Fibroblast of villous mesenchyme (primary cell): ENCODE measurements at places on chromosomes 11 and 22.

DNA sequence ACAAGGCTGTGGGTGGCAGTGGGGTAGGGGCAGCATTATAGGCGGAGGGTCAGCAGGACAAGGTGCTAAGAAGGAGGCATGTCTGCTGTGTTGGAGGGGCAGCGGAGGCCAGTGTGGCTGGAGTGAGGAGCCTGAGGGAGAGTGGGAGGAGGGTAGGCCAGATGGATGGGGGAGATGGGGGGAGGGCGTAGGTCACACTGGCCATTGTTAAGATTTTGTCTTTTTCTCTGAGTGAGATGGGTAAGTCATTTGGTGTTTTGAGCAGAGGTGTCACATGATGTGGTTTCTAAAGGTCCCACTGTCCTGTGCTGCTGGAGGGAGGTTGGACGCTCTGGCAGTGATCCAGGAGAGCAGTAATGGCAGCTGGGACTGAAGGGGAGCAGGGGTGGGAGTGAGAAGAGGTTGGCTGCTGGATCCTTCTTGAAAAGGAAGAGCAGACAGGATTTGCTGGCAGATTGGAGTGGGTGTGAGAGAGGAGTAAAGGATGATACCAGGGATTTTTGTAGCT lies 9.8 kb downstream of the PPP6R3 start:
- no peak for DNase-seq

DNA sequence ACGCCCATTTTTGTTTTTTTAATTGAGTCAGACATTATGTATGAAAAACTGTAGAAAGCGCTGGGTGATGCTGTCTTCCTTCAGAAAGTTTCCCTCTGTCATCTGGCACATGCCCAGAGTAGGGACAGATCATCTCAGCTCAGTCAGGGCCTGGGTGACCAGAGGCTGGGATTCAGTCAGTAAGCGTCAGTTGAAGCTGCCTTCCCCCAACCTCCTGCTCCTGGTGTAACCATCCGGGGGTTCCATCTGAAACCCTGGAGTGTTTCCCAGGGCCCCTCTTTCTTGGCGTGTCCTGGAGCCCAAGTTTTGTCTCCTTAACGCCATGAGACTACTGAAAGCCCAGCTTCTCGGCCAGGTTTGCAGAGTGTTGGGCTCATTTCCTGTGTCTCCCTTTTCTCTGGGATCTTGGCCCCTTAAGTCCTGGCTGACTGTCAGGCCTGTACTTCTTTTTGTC lies 10.7 kb downstream of the PPFIA1 start:
- peak; percentile 47 for DNase-seq

- DNase-seq, result no peak
These were observed 60.8 kb upstream of the ADSL start for GRCh38 chr22:40285513-40285912.

DNA sequence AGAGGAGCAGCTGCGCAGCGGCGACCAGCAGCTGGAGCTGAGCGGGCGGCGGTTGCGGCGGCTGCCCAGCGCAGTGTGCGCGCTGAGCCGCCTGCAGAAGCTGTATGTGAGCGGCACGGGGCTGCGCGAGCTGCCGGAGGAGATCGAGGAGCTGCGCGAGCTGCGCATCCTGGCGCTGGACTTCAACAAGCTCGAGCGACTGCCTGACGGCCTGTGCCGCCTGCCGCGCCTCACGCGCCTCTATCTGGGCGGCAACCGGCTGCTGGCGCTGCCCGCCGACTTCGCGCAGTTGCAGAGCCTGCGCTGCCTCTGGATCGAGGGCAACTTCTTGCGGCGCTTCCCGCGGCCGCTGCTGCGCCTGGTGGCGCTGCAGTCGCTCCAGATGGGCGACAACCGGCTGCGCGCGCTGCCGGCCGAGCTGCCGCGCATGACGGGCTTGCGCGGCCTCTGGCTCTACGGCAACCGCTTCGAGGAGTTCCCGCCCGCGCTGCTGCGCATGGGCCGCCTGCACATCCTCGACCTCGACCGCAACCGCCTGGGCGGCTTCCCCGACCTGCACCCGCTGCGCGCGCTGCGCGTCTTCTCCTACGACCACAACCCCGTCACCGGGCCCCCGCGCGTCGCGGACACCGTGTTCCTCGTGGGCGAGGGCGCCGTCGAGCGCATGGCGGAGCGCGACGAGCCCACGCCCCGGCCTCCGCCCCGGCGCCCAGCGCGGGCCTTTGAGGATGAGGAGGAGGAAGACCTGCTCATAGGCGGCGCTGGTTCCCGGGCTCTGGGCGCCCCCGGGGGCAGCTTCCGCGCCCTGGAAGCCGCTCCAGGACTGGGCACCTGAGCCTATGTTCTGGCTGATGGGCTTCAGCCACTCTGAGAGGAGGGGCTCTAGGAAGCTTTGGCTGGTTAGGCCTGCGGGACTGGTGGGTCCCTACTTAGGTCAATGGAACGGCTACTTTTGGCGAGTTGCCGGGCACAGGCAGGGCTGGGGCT lies 787 bp downstream of the LRRC10B start:
- peak; percentile 63 for DNase-seq

GRCh38 chr11:134358856-134359490 lies 27.2 kb downstream of the GLB1L2 start:
- no peak for DNase-seq

GRCh38 chr11:64337538-64338249 lies 2.3 kb upstream of the CCDC88B start:
- peak; percentile 42 for DNase-seq

DNA sequence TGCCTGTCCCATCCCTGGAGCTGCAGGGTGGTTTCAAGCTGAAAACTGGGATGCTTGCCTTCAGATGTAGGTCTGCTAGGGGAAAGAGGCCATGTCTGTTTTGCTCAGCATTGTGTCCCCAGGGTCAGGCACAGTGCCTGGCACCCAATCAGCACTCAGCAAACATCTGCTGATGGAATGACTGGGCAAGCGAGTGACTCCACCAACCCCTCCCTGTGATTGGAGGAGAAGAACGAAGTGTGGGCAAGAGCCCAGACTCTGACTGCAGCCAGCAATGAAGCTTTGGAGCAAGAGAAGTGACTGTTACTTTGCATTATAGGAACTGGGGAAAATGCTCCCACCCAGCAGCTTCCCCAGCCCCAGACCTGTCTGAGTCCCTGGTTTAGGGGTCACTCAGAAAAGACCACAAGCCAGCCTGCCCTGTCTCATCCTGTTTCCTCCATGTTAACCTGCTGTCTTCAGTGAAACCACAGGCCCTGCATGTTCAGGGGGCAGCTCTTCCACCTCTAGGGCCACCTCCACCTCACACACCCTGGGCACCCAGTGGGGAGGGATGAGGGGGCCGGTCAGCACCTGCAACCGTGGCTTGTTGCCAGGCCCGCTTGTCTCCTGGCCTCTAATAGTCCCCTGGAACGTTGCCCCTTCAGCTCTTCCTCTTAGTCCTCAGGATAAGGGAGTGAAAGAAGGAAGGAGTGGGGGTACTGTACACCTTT lies 147.4 kb downstream of the TRIM29 start:
- DNase-seq, result no peak
